ENCODE measurements at places on chromosomes 7 and 10.

- no peak for DNase-seq
These were observed 42.4 kb downstream of the STARD3NL start for GRCh38 chr7:38220452-38220851.

GRCh38 chr7:99767662-99768061 lies 16.3 kb downstream of the CYP3A4 start:
- no peak for DNase-seq

- DNase-seq, result no peak
These were observed 155.2 kb upstream of the ASAH2 start for GRCh38 chr10:50406457-50407070.

DNA sequence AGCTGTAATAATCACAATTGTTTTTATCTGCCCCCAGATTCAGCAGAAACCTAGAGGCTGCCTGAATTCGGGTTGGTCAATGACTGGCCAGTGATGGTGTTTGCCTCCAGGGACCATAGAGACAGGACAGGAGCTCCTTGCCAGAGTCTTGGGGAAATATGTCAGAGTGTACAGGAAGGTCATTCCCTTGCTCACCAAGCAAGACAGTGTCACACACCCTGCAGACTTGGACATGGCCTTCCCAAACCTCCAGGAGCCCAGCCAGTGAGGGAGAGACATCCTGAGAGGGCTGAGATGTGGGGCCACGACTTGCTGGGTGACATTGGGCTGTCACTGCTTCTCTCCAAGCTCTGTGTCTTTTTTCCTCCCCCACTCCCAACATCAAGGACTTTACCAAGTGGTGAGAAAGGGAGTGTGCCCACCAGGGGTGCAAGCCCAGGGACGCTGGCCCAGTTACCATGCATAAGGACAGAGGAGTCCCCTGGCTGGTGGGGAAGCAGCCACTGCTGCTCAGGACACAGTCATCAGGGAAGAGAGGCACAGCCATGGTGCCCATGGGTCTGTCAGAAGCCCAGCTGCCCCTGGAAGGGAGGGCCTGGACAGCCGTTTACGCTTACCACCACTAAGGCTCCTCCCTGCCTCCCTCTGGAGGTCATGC lies 25.3 kb upstream of the C10orf53 start:
- no peak for DNase-seq

- no peak for DNase-seq
These were observed 108.9 kb upstream of the ASAH2 start for GRCh38 chr10:50360077-50360850.

DNA sequence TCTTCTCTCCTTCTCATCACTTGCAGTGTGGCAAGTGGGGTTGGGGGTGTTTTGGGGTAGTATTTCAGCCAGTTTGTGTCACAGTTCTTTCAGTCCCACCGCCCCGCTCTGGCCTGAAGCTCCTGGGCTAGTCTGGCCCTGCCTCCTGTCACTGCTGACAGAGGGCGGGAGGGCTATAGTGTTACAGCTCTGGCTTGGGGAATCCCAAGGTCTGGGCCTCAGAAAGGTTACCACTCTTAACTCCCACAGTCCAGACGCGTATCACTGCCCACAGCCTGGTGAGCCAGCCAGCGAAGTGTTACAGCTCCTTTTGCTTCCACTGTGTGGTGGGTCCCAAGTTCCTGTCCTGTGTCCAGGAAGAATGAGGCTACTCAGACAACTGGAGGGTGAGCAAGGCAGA lies 56.0 kb downstream of the ZNF777 start:
- DNase-seq, result no peak

DNA sequence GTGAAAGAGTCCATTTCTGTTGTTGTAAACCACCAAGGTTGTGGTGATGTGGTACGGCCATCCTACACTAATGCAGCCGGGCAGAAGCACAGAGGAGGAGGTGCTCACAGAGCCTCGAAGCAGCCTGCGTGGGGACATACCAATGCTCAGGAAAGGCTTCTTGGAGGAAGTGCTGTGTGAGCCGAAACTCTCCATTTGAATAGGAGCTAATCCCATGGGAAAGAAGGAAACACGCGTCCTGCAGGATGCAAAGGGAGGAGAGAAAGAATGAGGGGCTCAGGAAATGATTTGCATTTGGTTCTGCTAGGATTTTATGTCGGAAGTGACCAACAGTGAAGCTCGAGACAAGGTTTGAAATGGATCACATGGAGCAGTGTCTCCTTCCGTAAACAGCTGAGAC lies 477.9 kb upstream of the ANKRD30A start:
- no peak for DNase-seq

- DNase-seq, result no peak
These were observed 78.1 kb upstream of the PHYHIPL start for GRCh38 chr10:59098387-59098786.

- DNase-seq, result no peak
These were observed 28.9 kb downstream of the UNC5B start for GRCh38 chr10:71241114-71241829.

GRCh38 chr7:128166603-128167041 lies 74.5 kb upstream of the LEP start:
- no peak for DNase-seq

DNA sequence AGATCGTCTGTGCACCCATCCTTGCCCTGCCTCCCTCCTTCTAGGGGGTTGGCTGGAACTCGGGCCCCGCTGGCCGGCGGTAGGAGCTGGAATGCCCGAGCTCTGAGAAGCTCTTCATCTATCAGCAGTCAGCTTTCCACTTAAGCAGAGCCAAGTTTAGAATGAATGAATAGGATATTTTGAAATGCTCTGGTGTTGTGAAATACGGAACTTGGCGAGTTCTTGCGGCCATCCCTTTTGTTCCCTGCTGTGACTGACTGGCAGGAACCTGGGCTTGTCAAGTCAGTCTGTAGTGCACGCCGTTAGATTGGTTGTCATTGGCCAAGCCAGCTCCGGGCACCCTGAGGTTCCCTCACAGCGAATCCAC lies 33.3 kb downstream of the FOXK1 start:
- no peak for DNase-seq

GRCh38 chr7:36291387-36292316 lies 98.0 kb upstream of the ANLN start:
- DNase-seq, result no peak

DNA sequence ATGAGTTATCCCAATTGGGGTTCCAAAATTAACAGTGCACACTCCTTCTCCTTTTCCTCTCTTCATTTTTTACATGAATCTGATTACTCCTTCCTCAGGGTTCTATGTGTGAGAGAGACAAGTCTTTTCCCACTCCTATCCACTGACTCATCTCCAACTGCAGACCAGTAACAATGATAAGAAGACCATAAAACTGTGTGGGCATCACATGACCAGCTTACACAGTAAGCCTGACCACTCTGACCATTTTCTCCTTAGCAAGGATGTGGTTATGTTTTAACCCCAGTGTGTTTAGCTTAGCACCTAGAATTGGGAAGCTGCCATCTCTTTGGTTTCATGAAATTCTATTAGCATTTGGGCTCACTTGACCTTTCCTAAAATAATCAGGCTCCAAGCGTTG lies 145.0 kb upstream of the CALCR start:
- no peak for DNase-seq

- DNase-seq, result no peak
These were observed 433.9 kb upstream of the ZMIZ1 start for GRCh38 chr10:78634835-78635234.

GRCh38 chr10:11849277-11849676 lies 26.1 kb downstream of the PROSER2 start:
- no peak for DNase-seq

- DNase-seq, result no peak
These were observed 9.6 kb downstream of the LIPN start for GRCh38 chr10:88769384-88769783.

DNA sequence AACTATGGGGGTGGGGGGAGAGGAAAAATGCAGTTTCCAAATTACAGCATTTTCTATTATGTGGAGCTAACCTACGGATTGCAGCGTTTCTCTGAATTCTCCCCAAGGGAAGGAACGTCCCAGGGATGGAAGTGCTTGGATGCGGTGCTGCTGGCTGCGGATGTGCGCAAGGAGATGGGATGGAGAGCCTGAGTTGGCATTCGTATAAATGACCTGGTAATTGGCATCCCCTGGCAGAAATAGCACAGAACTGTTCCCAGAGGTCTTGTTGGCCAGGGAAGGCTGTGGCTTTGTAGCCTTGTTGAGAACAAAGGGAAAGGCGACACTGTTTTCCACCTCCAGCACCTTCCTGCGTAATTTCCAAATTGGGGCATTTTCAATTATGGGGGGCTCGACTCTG lies 2.7 kb downstream of the ORAI2 start:
- no peak for DNase-seq

- no peak for DNase-seq
These were observed 12.5 kb upstream of the ZNF487 start for GRCh38 chr10:43424416-43424815.

DNA sequence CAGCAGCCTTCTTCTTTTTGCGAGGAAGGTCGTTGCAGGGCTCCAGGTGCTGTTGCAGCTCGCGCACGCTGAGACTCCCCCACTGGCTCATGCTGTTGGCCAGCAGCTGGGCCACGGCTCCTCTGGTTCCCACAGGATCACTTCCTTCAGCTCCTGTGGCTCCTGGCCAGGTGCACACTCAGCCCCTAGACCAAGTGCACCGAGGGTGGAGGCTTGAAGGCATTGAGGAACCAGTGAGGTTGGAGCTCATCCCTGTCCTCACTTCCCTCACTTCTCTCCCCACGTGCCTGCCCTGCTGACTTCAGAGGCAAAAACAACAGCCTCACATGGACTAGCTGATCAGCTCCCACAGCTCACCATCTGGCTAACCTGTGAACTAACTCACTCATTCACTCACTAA lies 46.2 kb upstream of the ADRB1 start:
- no peak for DNase-seq

GRCh38 chr10:113712755-113713639 lies 33.3 kb downstream of the CASP7 start:
- no peak for DNase-seq

DNA sequence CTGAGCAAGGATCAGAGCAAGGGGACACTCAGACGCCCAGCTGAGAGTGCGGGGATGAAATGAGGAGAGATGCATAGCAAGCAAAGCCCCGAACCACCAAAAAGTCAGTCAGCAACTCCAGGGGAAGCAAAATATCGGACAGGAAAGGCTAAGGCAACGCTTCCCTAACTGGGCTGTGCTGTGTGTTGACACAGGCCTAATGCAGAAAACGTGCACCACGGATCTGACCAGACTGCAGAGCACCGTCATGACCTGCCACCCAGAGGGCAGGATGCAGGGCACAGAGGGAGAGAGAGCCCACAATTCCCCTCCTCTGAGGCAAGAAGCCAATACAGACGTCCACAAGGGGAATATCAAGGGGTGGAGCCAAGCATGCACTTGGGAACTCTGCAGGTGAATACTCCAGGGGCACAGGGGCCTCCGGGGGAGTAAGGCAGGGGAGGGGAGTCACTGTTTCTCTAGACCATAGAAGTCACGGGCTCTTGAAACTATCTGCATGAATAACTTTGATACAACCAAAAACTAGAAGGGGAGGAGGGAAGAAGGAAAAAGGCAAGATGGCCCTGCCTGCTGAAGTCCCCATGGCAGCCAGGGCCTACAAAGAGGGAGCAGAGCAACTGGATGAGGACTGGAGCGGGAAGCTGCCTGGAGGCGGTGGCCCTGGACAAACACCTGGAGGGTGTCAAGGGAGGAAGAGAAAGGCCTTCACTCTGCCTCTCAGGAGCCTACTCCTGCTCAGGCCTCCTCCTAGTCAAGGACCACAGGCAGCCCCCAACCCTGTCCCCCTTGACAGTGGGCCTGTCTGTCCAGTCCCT lies 26.2 kb downstream of the GRID1 start:
- no peak for DNase-seq

GRCh38 chr7:102220229-102220850 lies 66.3 kb upstream of the SH2B2 start:
- no peak for DNase-seq

- no peak for DNase-seq
These were observed 6.7 kb downstream of the BNIP3 start for GRCh38 chr10:131975003-131975402.

DNA sequence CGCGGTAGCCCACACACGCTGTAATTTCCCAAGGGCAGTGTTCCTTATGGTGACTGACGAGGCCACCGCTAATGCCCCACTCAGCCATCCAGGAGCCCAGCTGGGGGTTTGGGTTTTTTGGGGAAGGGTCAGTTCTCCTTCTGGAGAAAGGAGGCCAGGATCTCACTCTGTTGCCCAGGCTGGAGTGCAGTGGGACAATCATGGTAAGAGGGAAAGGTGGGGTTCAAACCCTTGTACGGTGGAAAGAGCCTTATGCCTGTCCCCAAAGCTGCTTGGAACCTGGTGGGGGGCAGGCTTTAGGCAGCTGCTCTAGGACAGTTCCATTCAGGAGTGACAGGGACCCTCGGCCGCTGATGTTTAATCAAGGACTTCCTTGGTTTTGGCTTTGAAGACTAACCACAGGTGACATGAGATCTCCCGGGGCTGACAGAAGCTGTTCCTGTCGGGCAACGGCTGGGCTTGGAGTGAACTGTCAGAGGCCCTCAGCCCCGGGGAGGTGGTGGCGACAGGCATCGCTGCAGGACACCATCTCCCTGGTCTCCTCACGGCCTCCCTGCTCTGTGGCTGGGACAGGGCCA lies 84.5 kb downstream of the CARD11 start:
- no peak for DNase-seq

GRCh38 chr7:146661929-146662328 lies 545.3 kb downstream of the CNTNAP2 start:
- no peak for DNase-seq

DNA sequence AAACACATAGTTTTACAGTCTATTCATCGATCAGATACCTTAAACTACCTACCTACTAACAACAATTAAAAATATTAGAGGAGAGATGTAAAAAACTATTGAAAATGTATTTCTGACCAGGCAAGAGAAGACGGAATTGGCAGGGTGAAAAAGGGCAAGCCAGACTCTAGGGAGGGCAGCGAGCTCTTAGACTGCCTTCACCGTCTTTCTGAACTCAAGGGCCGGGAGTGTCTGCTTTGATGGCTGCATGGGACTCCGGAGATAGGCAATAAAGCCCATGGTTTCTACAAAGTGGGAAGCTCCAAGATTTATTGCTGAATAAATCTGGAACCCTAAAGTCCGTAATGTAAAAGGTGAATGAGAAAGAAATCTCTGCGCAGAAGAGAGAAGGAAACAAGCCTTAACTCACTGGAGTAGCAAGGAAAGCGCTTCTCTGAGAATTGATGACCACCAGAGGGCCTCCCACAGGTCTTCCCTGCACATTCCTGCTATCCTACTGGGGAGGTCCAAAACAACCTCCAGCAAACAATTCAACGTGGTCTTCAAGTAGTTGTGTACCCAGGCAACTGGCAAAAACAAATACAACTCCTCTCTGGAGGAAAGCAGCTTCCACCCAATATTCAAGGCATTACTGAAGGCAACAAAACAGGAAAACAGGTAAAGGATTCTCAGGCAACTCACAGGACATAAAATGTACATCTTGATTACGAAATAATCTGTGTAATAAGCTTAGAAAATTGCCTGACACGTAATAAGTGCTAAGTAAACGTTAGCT lies 181.3 kb downstream of the SDK1 start:
- no peak for DNase-seq

- DNase-seq, result no peak
These were observed 28.1 kb upstream of the CDH23 start for GRCh38 chr10:71368643-71369042.

DNA sequence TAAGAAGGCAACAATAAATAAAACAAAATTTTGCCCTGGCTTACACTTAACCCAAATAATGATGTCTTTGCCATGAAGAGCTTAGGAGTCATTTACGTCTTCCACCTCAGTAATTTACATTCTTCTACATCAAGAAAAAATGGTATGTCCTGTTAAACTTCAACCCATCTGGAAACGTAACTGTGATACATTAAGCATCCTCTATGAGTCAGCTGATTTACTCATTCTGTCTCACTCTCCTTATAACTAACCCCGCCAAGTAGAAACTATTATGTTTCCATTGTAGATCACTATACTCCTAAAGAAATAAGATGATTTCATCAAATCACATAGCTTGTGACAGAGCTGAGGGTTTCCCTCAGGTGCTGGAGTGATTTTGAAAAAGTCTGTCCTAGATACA lies 330.7 kb downstream of the CDC14C start:
- DNase-seq, result no peak

Data from cerebellar nuclear complex (tissue), 1 donor.